Stimulated activated CD8-positive, alpha-beta memory T cell treated with anti-CD3 and anti-CD28 coated beads, Interleukin-4, amount 100 ng/mL, for 4 hours (primary cell): ENCODE measurements at places on chromosomes 2 and 18.

DNA sequence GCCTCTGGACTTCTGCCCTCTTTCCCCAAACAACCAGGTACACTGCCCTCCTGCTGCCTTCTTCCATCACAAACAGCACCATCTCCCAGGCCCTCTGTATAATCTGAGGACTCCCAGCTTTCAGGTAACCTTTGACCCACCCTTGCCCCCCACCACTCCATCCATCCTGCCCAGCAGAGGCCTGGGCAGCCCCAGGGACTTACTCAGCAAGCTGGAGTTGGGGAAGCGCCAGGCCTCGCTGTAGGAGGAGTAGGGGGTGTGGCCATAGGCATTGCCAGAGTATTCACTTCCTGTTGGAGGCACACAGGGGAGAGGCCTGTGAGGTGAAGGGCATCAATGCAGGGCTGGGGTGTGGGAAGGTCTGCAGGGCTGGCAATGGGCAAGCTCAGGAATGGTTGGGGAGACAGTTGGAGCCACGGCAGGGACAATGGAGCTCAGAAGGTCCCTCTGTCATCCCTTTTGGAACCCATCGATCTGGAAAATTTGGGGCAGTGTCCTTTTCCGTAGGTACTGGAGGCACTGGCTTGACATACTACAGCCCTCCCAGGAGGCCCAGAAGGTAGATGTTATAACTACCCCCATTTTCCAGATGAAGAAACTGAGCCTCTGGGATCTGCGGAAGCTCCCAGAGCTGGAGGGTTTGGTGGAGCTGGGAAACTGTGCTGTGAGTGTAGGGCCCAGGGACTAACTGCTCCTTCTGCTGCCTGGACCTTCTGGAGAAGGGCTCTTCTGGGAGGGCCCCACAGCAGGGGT, 46.3 kb downstream of the PSD4 start:
- no peak for DNase-seq

- DNase-seq, result no peak
These were observed 60.8 kb downstream of the NPAS2 start for GRCh38 chr2:100880730-100881129.

GRCh38 chr2:15116830-15117229, 444.3 kb downstream of the NBAS start:
- no peak for DNase-seq

DNA sequence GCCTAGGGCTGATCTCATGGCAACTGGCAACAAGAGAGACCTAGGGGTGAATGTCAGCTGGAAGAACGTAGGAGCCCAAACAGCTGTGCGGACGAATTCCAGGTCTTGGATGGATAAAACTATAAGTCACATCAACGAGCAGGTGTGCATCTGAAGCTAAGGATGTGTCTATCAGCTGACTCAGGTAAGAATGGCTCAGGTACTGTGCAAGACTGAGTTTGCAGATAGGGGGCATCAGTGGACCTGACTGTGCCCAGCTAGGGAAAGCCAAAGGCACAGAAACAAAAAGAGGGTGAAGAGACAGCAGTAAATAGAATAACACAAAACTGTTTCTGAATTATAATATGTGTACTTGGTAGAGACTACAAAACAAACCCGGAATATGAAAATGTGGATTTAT, 357.3 kb downstream of the ZEB2 start:
- DNase-seq, result peak; percentile 14

DNA sequence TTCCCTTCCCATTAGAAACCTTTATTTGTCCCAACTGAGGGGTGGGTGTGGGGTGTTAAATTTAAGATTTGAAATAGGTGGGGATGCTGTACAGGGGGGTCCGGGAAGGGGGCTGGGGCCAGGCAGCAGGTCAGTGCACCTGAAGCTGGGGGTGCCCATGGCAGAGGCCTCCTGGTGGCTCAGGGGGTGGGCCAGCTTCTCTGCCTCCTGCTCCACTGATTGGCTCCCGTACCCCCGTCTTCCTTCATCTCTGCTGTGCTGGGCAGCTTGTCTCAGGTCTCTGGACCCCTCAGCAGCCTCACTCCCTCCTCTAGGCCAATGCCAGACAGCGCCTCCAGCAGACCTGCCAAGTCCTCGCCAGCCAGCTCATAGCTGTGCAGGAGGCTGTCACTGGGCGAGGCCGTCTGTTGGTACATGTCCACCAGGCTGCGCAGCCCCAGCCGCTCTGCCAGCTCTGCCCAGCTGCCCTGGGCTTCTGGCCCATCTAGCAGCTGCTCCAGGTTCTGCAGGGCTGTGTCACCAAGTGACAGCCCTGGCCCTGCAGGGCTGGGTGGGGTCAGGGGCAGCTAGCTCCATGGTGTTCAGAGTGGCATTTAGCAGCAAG, 2.0 kb upstream of the ANKRD62 start:
- DNase-seq, result no peak

DNA sequence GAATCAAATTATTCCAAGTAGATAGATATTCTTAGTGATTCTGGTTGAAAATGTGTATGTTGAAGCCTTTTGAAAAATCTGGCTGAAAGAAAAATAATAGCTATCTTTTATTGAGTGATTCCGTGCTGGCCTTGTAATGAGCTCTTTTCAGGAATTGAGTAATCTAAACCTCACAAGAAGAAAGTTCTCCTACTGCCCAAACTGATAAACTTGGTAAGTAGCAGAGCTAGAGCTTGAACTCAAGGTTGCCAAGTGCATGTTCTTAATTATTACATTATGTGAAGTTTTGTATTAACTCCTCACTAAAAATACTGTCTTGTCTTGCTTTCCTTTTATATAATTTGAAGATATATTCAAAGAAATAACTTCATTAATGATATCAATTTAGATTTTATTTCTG, 1.6 kb upstream of the PPP1R1C start:
- DNase-seq, result no peak
